ENCODE measurements at places on chromosomes 4 and X. TPM values are rescaled to one million over a fixed set of nuclear protein-coding genes. Genes with fewer than 3 reads are reported as not detected.

Gene XAGE1B
- 77.5 TPM for total RNA-seq

Gene KIF4A
- 66.9 TPM for total RNA-seq

Gene UCP1
- total RNA-seq = 0.22 TPM

Gene DUSP9
- 1.4 TPM for total RNA-seq

Gene TMEM271
- 3.6 TPM for total RNA-seq

Gene CENPE
- 81.0 TPM for total RNA-seq

Gene NEXMIF
- total RNA-seq = 0.31 TPM

Gene DUX4
- not detected for total RNA-seq

Gene MAGEB1
- total RNA-seq = not detected

Gene AFF2
- not detected for total RNA-seq

Gene FAAH2
- not detected for total RNA-seq

Gene FAT1
- 107 TPM for total RNA-seq

Gene CNOT6L
- 13.4 TPM for total RNA-seq

Gene HPGDS
- not detected for total RNA-seq

Gene CLCN5
- total RNA-seq = 25.3 TPM

Gene STATH
- not detected for total RNA-seq

Gene USP51
- total RNA-seq = 1.4 TPM

Gene PTTG2
- total RNA-seq = not detected

Gene GAGE12F
- total RNA-seq = not detected

Gene GABRA4
- 0.58 TPM for total RNA-seq

Gene PPP2R2C
- 0.20 TPM for total RNA-seq

Gene TMEM150C
- 0.34 TPM for total RNA-seq

Gene SORBS2
- total RNA-seq = not detected

Gene RAB40AL
- total RNA-seq = 0.97 TPM

Gene TMSB15C
- 10.8 TPM for total RNA-seq

Gene TMPRSS11D
- not detected for total RNA-seq

Gene MAGEA2B
- total RNA-seq = not detected

Gene MAGEB17
- 0.28 TPM for total RNA-seq

Gene ZGRF1
- total RNA-seq = 37.5 TPM

Gene PNMA6A
- 6.3 TPM for total RNA-seq

Gene SSX4B
- total RNA-seq = not detected

Gene MAGEA3
- total RNA-seq = not detected

Gene TLR10
- total RNA-seq = not detected

Gene PCSK1N
- 16.9 TPM for total RNA-seq

Gene MAGED4
- total RNA-seq = 57.1 TPM

All from A673 (cell line).